Fibroblast of villous mesenchyme (primary cell): ENCODE measurements at places on chromosomes 1 and 21. TPM values are rescaled to one million over a fixed set of nuclear protein-coding genes. Genes with fewer than 3 reads are reported as not detected.

Gene ZNF648
- total RNA-seq, result not detected in 2 replicates

DNA sequence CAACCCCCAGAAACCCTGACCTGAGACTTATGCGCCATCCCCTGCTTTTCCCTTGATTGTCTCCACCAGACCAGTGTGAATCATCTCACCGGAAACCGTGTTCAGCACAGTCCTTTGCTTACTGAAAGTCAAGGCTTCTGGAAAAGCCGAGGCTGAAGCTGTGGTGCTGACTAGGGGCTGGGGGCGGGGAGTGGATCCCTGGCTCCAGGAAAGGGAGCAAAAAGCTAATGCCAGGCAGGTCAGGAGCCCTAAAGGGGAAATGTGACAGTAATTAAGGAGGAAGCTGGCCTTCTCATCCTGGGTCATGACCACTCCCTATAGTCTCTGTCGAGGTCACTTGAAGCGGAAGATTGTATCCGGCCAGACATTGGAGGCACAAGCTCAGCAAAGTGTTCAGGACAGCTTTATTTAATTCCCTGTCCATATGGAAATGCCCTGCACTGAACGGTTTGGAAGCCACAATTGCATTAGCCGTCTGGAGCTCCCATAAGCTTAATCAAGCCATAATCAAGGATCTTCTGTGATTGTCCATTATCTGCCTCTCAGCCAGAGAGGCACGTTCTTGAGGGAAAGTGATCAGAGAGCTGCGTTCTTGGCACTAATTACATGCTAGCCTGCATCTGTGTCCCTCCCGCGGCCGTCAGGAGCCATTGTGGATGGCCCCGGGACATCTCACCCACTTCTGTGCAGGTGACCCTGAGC lies 403.6 kb downstream of the RRAGC start:
- no peak for DNase-seq

DNA sequence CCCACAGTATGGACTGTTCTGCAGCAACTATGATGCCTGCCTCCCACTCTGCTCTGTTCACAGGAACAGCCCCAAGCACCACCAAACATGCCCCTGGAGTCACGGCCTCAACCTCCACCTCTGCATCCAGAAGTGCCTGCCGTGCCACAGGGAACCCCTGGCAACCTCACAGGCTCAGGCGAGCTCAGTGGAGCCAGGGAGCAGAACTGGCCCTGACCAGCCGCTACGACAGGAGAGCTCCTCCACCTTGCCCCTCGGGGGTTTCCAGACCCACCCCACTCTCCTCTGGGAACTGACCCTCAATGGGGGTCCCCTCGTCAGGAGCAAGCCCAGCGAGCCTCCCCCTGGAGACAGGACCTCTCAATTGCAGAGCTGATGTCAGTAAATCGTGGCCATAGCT lies 13.0 kb downstream of the MRAP start:
- no peak for DNase-seq

DNA sequence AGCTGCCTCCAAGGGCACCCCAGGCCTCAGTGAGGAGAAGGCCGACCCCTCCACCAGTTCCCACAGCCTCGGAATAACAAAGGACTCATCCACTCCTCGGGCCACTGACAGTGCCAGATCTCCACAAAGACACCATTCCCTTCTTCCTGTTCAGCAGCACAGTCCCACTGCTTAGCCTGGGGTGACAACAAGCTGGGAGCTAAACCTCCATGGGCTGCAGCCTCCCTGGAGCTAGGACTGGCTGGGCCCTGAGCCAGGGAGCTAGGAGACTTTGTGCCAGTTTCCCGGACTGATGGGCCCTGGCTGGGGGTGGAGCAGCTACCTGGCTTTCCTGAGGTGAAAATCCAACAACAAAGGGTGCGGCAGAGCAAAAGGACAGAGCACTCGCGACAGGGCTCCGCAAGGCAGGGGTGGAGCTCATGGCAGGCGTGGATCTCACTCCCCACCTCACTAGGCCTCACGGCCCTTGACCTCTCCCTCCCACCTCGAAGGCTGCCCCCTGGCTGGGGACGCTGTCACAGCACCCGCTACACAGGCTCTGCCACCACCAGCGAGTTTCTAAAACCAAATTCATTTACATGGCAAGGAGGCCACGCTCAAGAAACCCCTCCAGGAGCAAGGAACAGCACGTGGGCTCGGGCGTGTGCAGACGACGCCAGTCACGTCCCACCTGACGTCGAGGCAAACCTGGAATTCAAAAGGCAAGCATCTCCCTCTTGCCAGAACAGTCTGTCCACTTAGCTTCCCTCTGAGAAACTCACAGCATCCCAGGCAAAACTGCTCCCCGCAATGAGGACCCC lies 13.8 kb downstream of the SLC35E2B start:
- DNase-seq, result no peak

DNA sequence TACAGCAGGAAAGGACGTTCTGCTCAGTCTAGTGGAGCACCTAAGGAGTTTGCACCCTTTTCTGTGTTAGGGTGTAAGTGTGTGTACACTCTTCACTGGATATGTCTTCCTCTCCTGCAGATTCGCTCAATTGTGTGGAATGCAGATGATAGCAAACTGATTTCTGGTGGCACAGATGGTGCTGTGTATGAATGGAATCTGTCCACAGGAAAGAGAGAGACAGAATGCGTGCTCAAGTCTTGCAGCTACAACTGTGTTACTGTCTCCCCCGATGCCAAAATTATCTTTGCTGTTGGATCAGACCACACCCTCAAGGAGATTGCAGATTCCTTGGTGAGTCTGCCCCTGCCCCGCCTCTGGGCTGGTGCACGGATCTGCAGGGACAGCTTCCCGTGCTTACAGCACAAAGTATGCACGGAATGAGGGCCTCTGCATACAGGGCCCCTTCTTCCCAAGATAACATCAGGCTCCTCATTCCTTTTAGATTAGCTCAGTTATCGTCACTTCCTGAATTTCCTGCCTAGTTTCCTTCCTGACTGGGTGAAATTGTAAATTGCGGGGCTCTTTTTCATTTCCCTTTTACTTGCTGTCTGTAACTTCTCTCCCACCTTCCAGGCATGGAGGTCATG lies 34.6 kb downstream of the CFAP57 start:
- peak; percentile 95 for DNase-seq

- DNase-seq, result peak; percentile 7
These were observed 80.3 kb downstream of the NENF start for GRCh38 chr1:212512816-212513559.
